HCT116 (cell line): ENCODE measurements at places on chromosomes 6 and 20. TPM values are rescaled to one million over a fixed set of nuclear protein-coding genes. Genes with fewer than 3 reads are reported as not detected.

Gene LRRN4
- total RNA-seq: 0.10 TPM

Gene OLIG3
- total RNA-seq: not detected

Gene JPH2
- total RNA-seq: 0.17 TPM

Gene ZNF217
- total RNA-seq: 33.8 TPM

Gene C6orf52
- total RNA-seq: 3.9 TPM

Gene RUNX2
- total RNA-seq: 1.1 TPM

Gene PHACTR3
- not detected for total RNA-seq

- no peak overlapping the region for H3K4me3 ChIP-seq
- no peaks in the 10 kb centered on the region for H3K4me1 ChIP-seq
- no peak for DNase-seq
- no peaks in the 10 kb centered on the region for H3K27me3 ChIP-seq
- no peak overlapping the region for H3K27ac ChIP-seq
These were observed 18.8 kb upstream of the TBC1D20 start for GRCh38 chr20:481167-481566.

DNA sequence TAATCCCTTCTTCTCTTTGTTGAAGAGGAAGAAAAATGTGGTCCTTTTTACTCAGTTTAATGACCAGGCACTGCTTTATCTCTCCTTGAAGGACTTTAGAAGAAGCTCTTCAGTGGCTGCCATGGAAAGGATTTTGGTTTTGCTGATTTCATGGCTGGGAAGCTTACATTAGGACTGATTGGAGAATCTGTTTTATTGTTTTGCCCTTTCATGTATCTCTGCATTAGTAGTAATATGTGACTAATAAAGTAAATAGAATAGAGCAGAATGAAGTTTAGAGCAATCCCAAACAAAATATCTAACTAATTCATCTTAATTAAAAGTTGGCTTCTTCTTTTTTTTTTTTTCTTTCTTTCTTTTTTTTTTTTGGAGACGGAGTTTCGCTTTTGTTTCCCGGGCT lies 502.9 kb downstream of the HAO1 start:
- no peaks in the 10 kb centered on the region for H3K36me3 ChIP-seq
- no peaks in the 10 kb centered on the region for H3K27me3 ChIP-seq
- H3K27ac ChIP-seq: no peak overlapping the region

DNA sequence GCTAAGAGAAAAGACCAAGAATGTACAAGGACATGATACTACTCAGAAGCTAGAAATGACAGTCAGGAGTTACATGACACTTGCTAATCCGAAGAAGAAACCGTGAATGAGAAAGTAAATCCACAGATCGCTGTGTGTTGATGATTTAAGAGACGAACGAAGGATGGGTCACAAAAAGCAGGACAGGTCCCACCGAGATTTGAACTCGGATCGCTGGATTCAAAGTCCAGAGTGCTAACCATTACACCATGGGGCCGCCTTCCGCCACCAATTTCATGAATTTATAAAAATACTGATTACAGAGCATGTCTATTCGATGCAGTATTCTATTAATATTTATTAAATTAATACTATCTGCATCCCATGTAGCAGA lies 54.0 kb upstream of the BTN3A2 start:
- no peak for DNase-seq
- no peaks in the 10 kb centered on the region for H3K36me3 ChIP-seq

- no peak overlapping the region for H3K27ac ChIP-seq
- DNase-seq: no peak
These were observed 196.8 kb downstream of the ATXN1 start for GRCh38 chr6:16564436-16564835.

- H3K36me3 ChIP-seq: no peaks in the 10 kb centered on the region
- peaks cover 6% of the 10 kb centered on the region for H3K27me3 ChIP-seq
- DNase-seq: no peak
These were observed 80.1 kb upstream of the NXT1 start for GRCh38 chr20:23270382-23270911.

DNA sequence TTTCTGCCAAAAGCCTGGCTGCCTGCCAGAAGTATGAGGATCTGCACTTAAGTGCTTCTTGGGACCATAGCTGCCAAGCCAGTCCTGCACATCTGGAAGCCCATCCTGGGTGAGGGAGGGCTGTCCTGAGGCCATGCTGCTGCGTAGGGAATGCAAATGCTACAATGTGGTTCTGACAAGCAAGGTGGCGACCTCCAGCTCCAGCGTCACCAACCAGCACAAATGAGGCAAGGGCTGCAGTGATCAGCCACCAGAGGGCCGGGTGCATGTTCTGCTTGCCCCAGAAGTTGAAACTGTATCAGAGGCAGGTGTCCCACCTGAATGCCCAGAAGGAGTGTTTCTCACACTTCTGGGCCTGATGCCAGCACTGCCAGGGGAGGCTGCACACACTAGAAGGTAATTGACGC lies 99.1 kb upstream of the KCNQ5 start:
- DNase-seq: no peak
- no peaks in the 10 kb centered on the region for H3K36me3 ChIP-seq
- no peaks in the 10 kb centered on the region for H3K4me1 ChIP-seq
- H3K27me3 ChIP-seq: peaks cover 14% of the 10 kb centered on the region
- H3K27ac ChIP-seq: no peak overlapping the region

GRCh38 chr20:942611-943010 lies 26.5 kb upstream of the ANGPT4 start:
- H3K27me3 ChIP-seq: no peaks in the 10 kb centered on the region; the same call in 1 of the 2 replicates
- H3K4me3 ChIP-seq: no peak overlapping the region
- no peaks in the 10 kb centered on the region for H3K36me3 ChIP-seq
- H3K27ac ChIP-seq: no peak overlapping the region
- no peaks in the 10 kb centered on the region for H3K4me1 ChIP-seq

DNA sequence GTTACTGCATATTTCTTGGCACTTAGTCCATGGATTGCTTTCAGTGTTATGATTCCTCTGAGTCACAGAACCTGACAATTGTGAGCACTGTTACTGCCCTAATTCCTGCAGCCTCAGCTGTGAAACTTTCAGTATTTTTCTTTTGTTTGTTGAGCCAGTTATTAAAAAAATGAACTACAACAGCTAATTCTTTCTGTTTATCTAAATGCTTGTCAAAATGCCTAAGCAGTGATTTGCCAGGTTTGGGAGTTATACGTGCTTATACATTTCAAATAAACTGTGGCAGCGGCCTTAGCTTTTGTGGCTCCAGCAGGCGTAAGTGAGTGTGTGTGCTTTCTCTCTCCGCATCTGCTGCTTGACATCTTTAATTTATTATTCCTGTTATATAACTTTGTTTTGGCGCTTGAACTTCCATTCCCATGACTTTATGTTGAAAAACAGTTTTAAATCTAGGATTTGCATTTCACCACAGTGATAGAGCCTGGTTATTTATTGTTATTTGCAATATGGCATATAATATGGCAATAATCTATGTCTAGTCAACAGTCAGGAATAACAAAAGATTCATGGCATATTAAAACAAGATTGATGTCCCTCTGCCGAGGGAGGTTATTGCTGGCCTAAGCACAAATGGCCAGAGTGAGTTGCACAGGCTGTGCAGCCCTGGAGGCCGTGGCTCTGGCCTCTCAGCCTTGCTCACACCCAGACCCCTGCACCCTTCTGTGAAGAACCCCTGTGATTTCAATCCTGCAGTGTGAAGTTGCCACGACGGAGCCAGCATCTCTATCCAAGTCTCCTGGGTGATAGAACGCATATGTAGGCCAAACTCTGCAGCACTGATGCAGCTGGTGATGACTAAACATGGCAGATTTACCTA lies 303.4 kb downstream of the THBS2 start:
- no peak overlapping the region for H3K27ac ChIP-seq
- no peak for DNase-seq
- no peak overlapping the region for H3K4me3 ChIP-seq
- no peaks in the 10 kb centered on the region for H3K4me1 ChIP-seq

DNA sequence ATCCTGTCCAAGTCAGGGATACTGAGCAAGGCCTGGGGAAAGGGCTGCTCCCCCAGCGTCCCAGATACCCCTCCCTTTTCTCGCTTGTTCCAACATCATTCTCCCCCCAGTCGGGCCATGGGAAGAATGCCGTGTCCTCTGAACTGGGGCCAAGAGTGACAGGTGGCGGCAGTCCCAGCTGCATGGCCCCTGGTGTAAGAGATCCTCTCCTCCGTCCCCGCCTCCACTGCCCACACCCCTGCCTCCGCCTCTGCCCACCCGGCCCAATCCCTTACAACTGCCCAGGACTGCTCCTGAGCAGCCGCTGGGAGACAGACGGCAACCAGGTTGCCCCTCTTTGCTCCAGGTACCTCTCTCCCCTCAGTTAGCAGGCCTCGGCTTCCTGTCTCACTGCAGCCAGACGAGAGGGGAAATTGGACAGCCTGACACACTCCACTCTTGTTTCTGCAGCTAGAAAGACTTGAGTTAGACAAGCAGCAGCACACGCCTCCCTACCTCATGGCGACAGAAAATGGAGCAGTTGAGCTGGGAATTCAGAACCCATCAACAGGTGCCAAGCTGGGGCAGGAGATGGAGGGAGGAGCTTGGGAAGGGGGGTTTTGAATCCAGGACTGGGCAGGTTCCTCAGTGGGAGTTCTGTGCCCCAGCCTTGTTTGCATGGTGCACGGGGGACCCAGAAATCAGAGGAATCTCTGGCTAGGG lies at the start of gene MYLK2:
Gene MYLK2 (plus strand): TSS at position 274 of the 702 bp plus-strand sequence. CDS start 225 bp downstream, at position 499.
- H3K4me3 ChIP-seq: no peak within 1 kb of the TSS
- no peaks in the 10 kb centered on the region for H3K27me3 ChIP-seq
- no peaks in the 10 kb centered on the region for H3K36me3 ChIP-seq

DNA sequence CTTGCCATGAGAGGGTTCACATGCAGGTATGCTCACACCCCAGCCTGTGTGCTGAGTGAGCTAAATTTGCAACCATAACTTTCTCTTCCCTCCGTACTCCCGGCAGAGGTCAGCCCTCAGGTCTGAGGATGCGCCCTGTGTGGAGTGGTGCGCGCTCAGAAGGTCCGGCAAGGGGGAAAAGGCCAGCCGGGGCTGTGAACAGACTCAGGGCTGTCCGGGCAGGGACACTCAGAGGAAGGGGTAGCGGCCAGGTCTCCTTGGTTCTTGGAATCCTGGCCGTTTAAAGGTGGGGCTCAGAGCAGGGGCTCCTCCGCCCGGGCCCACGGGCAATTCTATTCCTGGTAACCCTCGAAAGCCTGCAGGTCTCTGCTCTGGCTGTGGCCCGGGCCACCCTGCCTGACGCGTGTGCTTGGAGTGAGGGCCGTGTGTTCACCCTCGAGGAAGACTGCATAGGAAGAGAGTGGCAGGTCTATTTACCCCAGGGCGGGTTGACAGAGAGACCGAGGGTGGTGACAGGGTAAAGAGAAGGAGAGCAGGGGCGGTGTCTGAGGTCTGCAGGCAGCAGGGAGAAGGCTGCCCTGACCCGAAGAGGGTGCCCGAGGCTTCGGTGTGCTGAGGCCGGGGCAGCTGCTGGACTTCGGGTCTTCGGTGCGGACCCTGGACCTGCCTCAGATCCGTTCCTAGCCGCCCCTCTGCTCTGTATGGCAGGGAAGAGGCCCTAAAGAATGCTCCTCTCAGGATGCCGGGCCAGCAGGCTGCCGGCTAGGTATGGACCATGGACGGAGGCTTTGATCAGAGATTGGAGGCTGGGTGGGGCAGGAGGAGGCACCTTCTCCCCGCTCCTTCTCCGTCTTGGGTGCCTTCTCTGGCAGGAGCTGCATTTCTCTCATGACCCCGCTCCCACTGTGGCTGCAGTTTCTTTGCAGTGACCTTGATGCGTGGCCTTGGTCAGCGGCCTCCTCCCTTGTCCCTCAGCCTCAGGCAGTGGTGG lies 131.1 kb upstream of the ARMC2 start:
- no peak for DNase-seq
- no peaks in the 10 kb centered on the region for H3K27me3 ChIP-seq
- H3K36me3 ChIP-seq: no peaks in the 10 kb centered on the region
- peaks cover 32% of the 10 kb centered on the region for H3K4me1 ChIP-seq
- H3K27ac ChIP-seq: no peak overlapping the region
- H3K4me3 ChIP-seq: no peak overlapping the region

DNA sequence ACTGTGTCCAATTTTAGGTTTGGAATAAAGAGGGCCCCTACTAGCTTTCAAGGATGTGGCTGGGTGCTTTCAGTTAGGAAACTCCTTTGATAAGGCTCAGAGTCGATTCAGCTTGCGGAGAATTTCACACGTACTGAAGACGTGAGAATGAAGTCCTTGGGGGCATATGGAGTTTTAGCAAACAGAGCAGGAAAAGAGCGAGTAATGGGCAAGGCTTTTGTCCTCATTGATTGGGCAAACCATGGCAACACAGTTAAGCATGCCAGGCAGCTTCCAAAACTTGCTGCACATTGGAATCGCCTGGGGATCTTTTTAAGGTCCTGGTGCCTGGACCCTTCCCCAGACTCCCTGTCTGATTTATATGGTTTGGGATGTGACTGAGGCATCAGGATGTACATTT lies 29.2 kb downstream of the ISM1 start:
- H3K36me3 ChIP-seq: no peaks in the 10 kb centered on the region
- DNase-seq: no peak
- H3K27me3 ChIP-seq: no peaks in the 10 kb centered on the region

DNA sequence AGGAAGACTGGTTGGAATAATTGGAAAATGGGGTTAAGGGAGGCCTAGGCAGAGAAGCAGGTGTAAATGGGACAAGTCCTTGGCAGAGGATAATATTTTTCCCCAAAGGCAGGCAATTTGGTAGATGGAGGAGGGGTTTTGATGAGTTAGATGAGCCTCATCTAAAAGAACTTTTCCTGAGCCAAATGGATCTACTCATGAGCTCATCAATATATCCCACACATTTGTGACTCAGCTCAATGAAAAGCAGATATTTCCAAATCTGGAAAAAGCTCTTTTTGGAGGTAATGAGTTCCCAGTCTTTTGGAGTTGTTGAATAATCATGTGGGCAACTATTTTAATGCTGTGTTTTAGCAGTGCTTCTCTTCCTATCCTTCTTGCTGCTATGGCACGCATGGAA lies 685.5 kb upstream of the CITED2 start:
- no peak overlapping the region for H3K4me3 ChIP-seq
- no peaks in the 10 kb centered on the region for H3K27me3 ChIP-seq
- no peak for DNase-seq
- no peaks in the 10 kb centered on the region for H3K4me1 ChIP-seq
